ENCODE measurements at places on chromosomes 13 and 19. TPM values are rescaled to one million over a fixed set of nuclear protein-coding genes. Genes with fewer than 3 reads are reported as not detected.

GRCh38 chr13:32121316-32121715 is 89.7 kb downstream of the FRY start:
- DNase-seq, result no peak

DNA sequence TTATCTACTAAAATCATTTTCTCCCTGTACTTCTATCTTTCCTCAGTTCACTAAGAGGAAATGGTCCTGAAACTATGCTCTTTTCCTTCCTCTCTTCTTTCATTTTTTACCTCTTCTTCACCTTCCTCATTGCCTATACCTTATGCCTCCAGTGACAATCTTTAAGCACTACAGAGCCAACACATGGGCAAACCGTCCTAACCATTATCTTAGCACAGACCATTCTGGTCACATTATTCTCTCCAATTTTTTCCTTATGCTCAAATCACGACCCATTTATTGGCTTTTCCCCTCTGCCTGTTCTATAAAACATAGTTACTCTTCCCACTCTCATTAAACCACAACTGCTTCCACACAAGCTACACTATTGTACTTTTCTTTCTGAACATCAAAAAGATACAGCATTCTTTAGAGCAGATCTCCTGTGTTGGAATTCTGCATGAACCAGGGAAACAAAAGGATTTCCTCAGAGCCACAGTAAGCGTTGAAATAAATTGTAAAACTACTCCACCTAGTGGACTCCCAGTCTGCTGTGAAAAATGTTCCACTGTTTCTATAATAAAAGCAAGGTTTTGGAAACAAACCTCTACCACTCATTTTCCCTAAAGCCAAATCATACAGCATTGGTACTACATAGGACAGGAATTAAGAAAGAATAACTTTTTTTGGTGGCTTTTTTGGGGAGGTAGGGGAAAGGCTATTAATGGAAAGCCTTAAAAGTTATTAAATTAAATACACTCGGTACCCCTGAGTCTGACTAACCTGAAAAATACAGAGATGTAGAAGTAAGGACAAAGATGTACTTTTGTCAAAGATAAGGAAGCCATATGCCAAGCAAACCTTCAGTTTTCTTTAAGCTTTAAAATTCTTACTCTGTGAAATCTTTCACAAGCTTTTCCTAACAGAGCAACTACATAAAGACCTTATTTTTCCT is 19.5 kb downstream of the NUFIP1 start:
- no peak for DNase-seq

- DNase-seq, result no peak
Observed at GRCh38 chr13:25632166-25632888, 260.6 kb downstream of the ATP8A2 start.

- DNase-seq, result no peak
Observed at GRCh38 chr13:43088093-43088511, 64.7 kb downstream of the DNAJC15 start.

GRCh38 chr19:38580080-38580479 is 37.7 kb downstream of the MAP4K1 start:
- no peak for DNase-seq

- DNase-seq, result no peak
Observed at GRCh38 chr13:51626749-51627148, 42.5 kb downstream of the WDFY2 start.

DNA sequence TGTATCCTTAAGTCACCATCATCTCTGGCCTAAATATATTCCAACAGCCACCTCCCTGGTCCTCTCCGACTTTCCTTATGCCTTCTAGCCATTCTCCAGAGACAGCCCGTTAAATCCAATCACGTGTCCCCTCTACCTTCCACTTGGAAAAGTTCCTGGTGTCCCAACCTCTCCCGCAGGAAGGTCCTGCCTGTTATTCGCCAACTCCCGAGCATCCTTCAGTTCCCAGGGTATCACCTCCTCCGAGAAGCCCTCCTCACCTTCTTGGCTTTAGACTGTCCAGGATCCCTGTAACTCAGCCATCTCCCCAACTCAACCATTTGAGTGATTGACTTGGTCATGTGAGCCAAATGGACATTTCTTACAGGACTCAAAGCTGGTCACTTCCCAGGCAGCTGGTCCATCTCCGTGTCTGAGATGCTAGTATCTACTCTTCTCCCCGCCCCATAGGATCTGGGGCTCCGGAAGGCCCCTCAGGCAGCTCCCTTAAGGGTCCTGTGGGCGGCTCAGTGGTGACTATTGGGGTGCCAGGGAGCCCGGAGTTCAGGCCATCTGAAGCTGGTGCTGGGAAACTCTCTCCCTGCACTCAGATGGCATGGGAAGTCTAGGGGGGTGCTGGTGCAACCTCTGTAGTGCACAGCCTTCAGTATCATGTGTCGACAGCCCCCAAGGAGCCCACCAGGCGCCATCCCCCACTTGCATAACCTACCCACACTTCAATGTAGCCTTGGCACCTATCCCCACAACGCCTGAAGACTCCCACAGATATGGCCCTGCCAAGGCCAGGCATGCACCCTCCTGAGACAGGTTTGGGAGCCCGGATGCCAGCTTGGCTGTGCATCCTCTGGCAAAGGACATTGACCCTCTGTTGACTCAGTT is 27.9 kb upstream of the NANOS3 start:
- no peak for DNase-seq

- DNase-seq, result no peak
Observed at GRCh38 chr13:71831716-71832115, 35.3 kb downstream of the DACH1 start.

DNA sequence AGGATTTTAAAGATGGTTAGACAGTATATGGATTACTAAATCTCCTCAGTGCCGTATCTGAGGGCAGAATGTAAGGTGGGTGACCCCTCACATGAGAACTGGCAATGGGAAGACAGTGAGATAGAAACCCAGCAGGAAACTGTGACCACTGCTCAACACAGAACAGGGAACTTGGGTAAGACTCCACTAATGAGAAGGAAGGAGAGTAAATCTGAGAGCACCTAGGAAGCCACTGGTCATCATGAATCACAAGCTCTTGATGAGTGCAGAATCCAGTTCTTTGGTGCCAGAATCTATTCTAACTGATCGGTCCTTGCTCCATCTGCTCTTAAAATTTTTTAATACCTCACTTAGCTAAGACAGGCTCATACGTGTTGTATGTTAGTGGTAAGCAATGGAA is 261.8 kb downstream of the KLF12 start:
- no peak for DNase-seq

GRCh38 chr19:9620842-9621155 is 233 bp downstream of the ZNF561 start:
- DNase-seq, result no peak

DNA sequence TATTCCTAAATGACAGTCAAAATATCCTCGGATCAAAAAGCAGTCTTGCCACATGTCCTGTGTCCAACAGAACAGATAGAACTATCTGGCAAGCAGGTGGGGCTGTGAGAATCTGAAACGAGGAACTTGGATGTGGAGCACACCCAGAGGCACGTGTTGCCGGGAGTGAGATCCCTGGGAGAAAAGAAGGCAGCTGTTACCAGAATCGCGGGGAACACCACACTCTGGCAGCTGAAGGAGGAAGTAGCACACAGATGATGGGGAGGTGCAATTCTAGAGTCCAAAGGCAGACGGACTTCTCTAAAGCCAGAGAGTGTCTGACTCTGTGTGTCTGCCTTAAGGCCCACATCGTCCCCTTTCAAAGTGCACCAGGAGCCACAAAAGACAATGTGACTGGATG is 22.3 kb downstream of the SLC7A1 start:
- DNase-seq, result no peak

DNA sequence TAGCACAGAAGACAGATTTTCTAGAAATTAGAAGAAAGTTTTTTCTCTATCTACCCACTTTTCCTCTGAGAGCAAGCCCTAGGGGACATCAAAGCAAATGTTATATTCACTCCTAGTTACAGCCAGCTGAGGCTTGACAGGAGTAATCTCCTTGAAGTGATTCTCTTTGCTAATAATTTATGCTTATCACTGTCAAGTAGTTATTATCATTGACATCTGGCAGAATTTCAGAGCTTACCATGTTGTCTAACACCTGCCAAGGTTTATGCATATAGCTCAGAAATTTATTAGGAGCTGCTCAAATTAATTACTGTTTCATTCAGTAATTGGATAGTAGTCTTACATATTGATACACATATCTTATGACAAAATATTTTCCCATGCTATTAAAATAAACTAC is 465.9 kb upstream of the ATXN8OS start:
- no peak for DNase-seq

DNA sequence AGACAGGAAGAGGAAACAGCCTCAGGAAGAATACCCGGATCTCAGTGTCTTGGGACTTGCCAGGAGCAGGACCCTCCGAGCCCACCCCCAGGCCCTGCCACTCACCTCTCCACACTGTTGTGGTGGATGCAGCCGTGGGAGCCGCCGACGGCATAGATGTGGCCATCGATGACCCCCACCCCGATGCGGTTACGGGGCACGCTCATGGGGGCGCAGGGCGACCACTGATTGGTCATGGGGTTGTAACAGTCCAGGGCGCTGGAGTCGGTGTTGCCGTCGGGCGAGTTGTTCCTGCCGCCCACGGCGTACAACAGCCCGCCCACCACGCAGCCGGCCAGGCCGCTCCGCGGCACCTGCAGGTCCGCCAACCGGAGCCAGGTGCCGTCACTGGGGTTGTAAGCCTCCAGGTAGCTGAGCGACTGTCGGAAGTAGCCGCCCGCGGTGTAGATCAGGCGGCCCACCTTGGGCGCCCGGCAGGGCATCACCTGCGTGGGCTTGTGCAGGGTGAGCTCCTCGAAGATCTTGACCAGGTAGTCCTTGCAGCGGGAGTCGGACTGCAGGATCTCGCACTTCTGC is 11.6 kb downstream of the KEAP1 start:
- DNase-seq, result no peak

DNA sequence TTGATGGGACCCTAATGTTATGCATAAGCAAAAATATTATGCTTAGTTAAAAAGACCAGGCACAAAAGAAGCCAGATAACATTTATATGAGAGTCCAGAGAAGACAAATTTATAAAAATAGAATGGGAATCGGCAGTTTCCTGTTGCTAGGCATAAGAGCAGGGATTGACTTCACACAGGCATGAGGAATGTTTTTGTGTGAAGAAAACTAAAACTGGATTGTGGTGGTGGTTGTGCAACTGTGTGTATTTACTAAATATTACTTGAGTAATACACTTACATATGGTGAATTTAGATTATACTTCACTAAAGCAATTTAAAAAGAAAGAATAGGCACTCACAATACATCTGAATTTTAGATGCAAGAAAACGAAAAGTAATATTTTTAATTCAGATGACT is 108.3 kb downstream of the SLITRK1 start:
- no peak for DNase-seq

GRCh38 chr19:12880551-12881171 is 588 bp downstream of the DNASE2 start:
- DNase-seq, result no peak

DNA sequence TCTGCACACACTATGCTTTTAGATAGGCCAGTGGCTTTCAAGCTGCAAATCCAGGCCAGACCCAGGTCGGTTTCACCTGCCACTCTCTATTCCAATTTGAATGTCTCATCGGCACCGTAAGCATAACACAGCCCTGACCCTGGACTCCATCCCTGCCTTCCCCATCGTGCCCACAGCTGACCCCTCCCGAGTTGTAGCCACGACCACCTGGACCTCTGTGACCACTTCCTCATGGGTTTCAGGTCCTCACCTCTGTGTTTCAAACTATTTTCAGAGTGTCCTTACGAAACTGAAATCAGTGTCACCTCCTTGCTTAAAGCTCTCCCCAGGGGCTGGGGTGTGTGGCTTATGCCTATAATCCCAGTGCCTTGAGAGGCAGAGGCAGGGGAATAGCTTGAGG is 9.0 kb upstream of the HSH2D start:
- DNase-seq, result no peak

DNA sequence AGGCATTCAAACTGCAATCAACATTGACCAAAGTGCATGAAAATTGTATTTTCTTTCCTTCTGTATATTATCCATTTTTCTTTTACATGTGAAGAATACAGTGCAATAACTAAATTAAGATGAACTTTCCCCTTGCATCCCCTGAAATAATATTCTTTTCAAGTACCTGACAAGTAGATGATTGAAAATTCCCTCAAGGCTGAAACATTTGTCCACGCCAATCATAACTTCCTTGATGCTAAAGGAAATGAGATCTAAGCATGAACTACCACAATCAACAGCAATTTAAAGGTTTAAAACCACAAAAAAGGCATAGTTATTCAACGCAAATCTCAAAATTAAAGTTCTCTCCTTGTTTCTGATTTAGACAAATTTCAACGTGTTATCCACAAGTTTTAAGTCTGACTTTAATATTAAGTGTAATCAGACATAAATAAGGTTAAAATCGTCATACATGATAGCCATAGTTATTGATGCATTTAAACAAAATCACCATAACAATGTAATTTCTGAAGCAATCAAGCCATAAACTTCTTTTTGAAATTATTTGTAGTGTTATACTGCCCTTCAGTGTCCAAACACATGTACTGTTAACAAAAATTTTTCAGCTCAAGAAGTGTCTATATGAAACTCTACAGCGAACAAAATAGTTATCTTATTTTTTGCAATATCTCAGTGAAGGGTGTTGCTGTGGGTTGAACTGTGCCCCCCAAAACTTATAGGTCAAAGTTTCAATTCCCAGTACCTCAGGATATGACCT is 169.5 kb downstream of the DCLK1 start:
- no peak for DNase-seq

GRCh38 chr13:54628383-54628782 is 1599.8 kb downstream of the OLFM4 start:
- DNase-seq, result no peak

DNA sequence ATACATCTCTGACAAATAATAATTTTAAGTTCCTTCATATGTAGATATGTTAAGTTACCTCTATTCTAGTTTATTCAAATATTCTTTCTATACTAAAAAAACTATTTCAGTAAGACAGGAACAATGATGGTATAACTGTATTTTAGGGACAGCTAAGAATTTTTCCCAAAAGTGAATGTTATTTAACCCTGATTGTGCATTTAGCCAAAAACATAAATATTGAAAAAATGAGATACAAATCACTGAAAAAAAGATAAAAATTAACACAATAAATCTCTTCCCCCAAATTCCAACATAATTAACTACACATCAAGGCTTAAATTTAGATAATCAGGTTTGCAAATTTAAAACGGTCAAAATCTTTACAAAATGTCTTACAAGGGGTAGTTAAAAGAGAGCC is 58.1 kb downstream of the KCNRG start:
- DNase-seq, result no peak

GRCh38 chr19:55622242-55622969 is 2.0 kb downstream of the ZNF784 start:
- DNase-seq, result no peak

The CDX2 gene
- not detected for total RNA-seq

The ZNF490 gene
- 16.0 TPM for total RNA-seq

The KLC3 gene
- 0.42 TPM for total RNA-seq

The MPV17L2 gene
- total RNA-seq, result 9.8 TPM

The CBARP gene
- total RNA-seq, result 0.58 TPM

The MISP3 gene
- total RNA-seq, result 5.8 TPM

The CYP4F12 gene
- total RNA-seq, result 0.16 TPM

The LRRC63 gene
- 2.5 TPM for total RNA-seq

The ZNF225 gene
- 3.0 TPM for total RNA-seq

The AMH gene
- total RNA-seq, result 4.6 TPM

The TUBB4A gene
- 8.7 TPM for total RNA-seq

Measured in activated T-cell treated with anti-CD3 and anti-CD28 coated beads, Interleukin-2, amount 50 U/mL, for 72 hours (primary cell).